ENCODE measurements at places on chromosomes 11 and 22. TPM values are rescaled to one million over a fixed set of nuclear protein-coding genes. Genes with fewer than 3 reads are reported as not detected.
A peak's percentile ranks its signal among the peaks of the same experiment; 100 is the strongest.

Gene B3GAT1
- total RNA-seq: 0.20 TPM

Gene SCUBE2
- total RNA-seq: not detected

Gene CRACR2B
- total RNA-seq: 35.3 TPM

Gene TMPRSS13
- total RNA-seq: 1.4 TPM

Gene ACR
- total RNA-seq: not detected

Gene CAPRIN1
- 268 TPM for total RNA-seq

Gene MS4A13
- not detected for total RNA-seq

Gene SMC1B
- total RNA-seq: not detected

Gene MS4A4A
- total RNA-seq: not detected

Gene MRPL40
- 38.0 TPM for total RNA-seq

Gene CEP126
- 3.8 TPM for total RNA-seq

Gene KCTD14
- total RNA-seq: 13.2 TPM

Gene MFRP
- not detected for total RNA-seq

Gene TEX12
- not detected for total RNA-seq

GRCh38 chr11:95849087-95849825 is 59.0 kb downstream of the CEP57 start:
- peak; percentile 38 for DNase-seq

DNA sequence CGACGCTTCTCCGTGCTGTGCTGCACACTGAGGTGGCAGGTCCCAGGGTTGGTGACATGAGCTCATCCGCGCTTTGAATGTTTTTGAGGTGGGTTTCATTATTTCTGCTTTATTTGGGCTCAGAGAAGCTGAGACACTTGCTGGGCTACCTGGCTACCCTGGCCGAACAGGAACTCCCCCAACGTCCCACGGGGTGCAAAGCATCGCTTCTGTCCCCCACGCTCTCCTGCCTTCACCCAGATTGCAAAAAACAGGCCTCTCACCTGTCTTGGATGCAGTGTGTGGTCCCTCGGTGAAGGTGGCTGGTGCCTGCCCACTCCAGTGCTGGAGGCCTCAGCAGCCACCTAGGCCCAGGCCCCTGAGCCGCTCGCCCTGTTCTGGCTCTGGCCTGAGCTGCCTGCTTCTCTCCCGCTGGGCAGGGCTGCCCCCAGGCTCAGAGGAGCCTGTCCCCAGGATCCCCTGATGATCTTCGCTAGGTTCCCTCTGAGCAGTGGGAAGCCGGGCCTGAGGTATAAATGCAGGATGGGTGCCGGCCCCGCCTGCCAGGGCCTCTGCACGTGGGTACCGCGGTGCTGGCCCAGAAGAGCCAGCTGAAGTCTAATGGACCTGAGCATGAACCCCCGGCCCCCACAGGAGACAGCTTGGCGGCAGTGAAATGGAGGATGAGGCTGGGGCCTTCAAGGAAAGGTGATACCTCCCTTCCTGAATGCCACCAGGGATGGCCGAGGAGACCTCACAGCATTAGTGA is 15.8 kb upstream of the MRGPRD start:
- DNase-seq: no peak

GRCh38 chr22:47112994-47113852 is 350.8 kb downstream of the TBC1D22A start:
- no peak for DNase-seq

DNA sequence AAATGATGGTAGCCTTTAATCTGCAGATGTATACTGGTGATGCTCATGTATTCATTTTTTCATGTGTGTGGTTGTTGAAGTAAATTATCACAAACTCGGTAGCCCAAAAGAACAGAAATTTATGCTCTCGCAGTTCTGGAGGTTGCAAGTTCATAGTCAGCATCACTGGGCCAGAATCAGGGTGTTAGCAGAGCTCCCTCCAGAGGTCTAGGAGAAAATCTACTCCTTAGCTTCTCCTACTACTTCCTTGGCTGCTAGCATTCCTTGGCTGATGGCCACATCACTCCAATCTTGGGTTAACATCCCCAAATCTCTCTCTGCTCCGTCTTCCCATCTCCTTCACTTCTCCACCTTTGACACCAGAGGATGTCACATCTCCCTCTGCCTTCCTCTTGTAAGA is 45.3 kb upstream of the GALNT18 start:
- DNase-seq: no peak

DNA sequence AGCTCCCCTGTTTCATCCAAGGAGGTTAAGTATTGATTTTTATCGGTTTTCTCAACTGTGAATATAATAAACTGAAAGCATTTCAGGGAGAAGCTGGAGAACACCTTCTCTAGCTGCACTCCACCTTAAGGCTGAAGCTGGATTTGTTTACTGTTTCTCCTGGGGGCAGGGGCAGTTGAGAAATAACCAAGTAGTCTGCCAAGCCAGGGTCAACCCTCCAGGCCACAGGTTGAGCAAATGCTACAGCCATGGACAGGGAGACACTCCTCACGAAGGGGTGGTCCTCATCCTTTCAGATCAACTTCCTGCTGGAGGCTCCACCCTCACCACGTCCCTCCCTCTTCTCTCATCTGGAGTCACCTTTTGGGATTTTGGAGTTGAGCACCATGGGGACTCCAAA is at the start of gene TTC36:
Gene TTC36, plus strand, starts transcription at position 366 of the 400 bp plus-strand sequence. Its CDS starts 21 bp downstream, at position 387.
- DNase-seq: no peak

DNA sequence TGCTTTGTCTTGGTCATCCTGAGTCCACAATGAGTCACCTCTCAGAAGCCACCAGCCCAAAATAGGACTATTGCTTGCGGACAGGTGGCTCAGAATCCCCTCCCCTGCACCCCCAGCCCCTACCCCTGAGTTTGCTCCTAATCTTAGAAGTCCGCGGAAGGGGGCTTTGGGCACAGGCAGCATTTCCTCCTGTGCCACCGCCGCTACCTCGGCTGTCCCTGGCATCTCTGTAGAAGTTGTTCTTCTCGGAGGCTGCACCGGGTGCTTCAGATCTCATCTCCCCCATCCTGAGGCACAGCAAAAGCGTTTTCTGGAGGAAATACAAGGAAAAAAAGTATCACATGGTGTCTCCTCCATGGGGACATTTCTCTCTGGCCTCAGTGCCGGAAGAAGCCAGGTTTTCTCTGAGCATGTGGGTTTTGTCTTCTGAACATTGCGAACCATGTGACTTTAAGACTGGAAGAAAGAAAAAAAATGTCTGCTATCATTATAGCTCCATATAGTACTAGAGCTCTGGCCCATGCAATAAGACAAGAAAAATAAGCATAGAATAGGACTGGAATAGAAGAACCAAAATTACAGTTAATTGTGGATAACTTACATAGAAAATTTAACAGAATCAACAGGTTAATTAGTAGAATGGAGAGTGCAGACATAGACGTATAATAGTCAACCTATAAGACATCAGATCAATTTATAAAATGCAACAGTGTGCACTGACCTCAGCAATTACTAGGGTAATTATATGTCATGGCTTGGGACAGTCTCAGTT is 63.2 kb downstream of the SHISAL1 start:
- no peak for DNase-seq

DNA sequence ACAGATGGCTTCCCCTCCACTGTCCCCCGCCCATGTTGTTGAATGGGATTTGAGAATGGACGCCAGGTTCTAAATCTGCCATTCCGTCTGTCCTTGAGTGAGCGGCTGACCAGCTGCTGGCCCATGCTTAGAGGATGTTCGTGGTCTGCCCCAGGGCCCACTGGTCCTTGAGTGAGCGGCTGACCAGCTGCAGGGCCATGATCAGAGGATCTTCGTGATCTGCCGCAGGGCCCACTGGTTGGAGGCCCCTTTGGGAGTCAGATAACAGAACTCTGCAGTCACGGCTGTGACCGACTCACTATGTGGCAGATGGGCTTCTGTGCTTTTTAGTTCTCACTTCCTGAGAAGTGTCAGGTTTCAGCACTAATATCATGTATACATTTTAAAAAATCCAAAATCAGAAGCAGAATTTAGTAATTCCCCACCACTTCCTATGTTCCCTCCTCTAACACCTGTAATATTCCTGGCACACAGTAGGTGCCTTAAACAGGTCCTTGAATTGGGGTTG is 54.1 kb downstream of the MICAL3 start:
- DNase-seq: no peak

- DNase-seq: no peak
Measured at GRCh38 chr22:24499706-24500276, 4.7 kb downstream of the UPB1 start.

DNA sequence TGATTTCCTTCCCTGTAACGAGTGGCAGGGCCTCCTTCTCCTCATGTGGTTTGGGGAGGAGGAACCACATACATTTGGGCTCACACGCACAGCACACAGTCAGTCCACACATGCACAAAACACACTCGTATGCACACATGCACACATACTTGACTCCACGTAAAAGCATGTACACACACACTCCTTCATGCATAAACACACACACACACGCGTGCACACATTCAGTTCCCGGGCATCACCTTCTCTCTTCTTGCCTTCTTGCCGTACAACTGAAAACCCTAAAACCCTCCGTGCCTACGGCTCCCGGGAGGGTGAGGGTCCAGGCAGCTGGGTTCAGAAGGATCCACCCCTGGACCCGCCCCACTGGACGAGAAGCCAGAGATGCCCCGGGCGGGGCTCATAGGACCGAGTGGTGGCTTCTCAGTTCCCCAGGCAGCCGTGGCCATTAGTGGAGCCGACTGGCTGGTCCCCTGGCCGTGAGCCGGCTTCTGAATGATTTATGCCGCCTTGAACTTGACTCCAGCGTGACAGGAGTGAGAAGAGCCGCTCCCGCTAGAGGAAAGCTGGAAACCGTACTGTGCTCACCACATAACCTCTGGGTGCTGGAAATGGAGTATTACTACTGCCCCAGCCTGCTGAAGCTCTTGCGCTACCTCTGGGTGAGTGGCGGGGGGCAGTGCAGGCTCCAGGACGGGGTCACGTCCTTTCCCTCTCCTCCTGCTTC is 117.4 kb downstream of the KIAA1671 start:
- DNase-seq: no peak

DNA sequence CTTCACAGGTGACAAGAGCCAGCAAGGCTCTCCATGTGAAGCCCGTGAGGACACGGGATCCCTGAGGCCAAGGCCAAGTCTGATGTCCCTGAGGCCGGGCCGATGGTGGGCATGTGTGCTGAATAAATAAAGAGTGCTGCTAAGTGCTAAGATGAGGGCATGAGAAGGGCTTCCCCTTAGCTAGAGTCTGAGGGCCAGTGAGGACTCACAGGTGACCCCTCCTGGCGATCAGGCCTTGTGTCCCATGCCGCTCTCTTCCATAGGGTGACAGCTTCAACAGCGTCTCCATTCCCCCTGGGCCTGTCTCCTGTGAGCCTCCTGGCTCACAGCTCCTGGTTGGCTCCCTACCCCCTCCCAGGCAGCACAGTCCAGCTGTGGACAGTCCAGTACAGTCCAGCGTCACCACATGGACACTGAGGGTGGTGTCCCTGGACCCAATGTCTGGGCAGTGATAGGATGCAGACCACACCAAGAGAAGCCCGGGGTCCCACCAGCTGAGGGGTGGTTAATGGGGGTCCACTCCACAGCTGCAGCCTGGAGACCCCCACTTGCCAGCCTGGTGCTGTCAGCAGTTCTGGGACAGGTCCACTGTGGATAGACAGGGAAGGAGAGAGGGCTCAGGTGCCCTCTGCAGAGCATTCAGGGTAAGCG is 1033.2 kb downstream of the TBC1D22A start:
- DNase-seq: no peak

GRCh38 chr22:45918459-45919370 is 58.2 kb downstream of the WNT7B start:
- peak; percentile 93 for DNase-seq

GRCh38 chr22:42901790-42902508 is 44.9 kb upstream of the ARFGAP3 start:
- DNase-seq: no peak

- no peak for DNase-seq
Measured at GRCh38 chr11:123235656-123236261, 40.7 kb upstream of the CLMP start.

- DNase-seq: no peak
Measured at GRCh38 chr11:45726493-45727054, 61.2 kb upstream of the CHST1 start.

GRCh38 chr11:27977527-27977926 is 130.4 kb downstream of the KIF18A start:
- DNase-seq: no peak

GRCh38 chr11:95795627-95796295 is 5.5 kb downstream of the CEP57 start:
- DNase-seq: no peak

DNA sequence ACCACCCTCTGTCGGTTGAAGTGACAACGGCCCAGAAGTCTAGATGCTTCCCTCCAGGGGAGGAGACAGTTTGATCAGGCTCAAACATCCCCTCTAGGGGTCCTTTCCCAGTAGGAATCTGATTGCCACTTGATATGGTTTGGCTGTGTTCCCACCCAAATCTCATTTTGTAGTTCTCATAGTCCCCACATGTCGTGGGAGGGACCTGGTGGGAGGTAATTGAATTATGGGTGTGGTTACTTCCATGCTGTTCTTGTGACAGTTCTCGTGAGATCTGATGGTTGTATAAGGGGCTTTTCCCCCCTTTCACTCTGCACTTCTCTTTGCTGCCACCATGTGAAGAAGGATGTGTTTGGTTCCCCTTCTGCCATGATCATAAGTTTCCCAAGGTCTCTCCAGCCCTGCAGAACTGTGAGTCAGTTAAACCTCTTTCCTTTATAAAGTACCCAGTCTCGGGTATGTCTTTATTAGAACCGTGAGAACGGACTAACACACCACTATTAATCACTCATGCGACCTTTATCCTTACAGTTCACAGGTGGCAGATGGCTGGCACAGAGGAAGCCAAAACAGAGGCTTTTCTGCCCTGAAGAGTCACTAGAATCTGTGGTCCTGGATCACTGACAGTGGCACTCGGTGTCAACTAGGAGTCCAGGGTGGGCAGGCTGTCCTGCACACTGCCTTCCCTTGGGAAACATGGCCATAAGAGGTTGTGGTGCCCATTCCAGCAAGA is 21.6 kb downstream of the ASPHD2 start:
- no peak for DNase-seq

- DNase-seq: no peak
Measured at GRCh38 chr22:35349704-35350538, 31.0 kb upstream of the HMOX1 start.

GRCh38 chr11:11555208-11555607 is 66.6 kb downstream of the GALNT18 start:
- DNase-seq: no peak

GRCh38 chr11:72972496-72973128 is 158.4 kb downstream of the ATG16L2 start:
- DNase-seq: no peak

GRCh38 chr22:19109198-19110063 is 12.8 kb downstream of the DGCR2 start:
- DNase-seq: no peak

- no peak for DNase-seq
Measured at GRCh38 chr22:22061085-22062077, 78.8 kb upstream of the TOP3B start.

GRCh38 chr22:24118689-24119384 is 62.5 kb upstream of the SUSD2 start:
- no peak for DNase-seq
